Pancreas (tissue), 10 donors: ENCODE measurements at places on chromosomes 5 and 9. TPM values are rescaled to one million over a fixed set of nuclear protein-coding genes. Genes with fewer than 3 reads are reported as not detected.

GRCh38 chr5:55821731-55822512, 29.2 kb upstream of the IL31RA start:
- H3K27ac ChIP-seq: no peak overlapping the region
- no peaks in the 10 kb centered on the region for H3K27me3 ChIP-seq
- peak overlapping the region; percentile 4 for H3K4me3 ChIP-seq
- H3K36me3 ChIP-seq: no peaks in the 10 kb centered on the region
- H3K4me1 ChIP-seq: no peaks in the 10 kb centered on the region

HTR1A gene
- total RNA-seq: not detected

DNA sequence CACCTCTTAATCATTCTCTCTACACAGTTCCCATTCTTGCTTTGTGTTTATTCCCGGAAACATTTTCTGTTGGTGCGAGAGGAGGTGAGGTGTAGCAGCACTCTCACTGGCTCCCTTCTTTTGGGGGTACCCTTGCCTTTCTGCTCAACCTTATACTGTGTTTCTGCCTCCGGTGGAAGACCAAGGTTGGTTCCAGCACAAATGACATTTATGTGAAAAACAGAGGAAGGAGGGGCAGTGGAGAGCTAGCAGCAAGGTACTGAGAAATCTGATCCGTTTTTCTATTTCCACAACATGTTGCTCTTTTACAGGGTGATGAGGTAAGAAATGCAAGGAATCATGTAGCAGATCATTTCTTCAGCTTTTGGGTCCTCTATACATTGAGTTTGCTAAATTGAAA, 648.0 kb upstream of the DMAC1 start:
- DNase-seq: no peak
- no peaks in the 10 kb centered on the region for H3K36me3 ChIP-seq

GRCh38 chr5:5089895-5090649, 50.1 kb upstream of the ADAMTS16 start:
- no peaks in the 10 kb centered on the region for H3K27me3 ChIP-seq
- no peaks in the 10 kb centered on the region for H3K36me3 ChIP-seq
- H3K4me1 ChIP-seq: no peaks in the 10 kb centered on the region
- DNase-seq: no peak
- no peak overlapping the region for H3K27ac ChIP-seq

DNA sequence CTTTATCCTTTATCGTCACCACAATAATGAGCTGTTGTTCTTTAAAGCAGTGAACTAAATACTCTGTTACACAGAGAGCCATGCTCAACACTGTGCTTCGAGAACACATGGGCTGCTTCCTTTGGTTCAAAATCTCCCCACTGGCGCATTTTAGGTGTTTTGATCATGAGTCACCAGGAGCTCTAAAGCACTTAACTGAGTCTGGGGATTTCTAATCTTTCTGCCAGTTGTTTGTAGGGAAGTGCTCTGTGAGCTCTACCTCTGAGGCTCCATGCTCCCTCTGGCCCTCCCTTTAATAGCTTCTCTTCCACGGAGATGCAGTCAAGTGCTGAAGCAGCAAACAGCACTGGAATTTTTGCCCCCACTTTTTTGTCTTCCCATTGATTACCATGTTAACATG, 17.0 kb downstream of the ERAP2 start:
- DNase-seq: no peak
- H3K36me3 ChIP-seq: no peaks in the 10 kb centered on the region
- no peaks in the 10 kb centered on the region for H3K4me1 ChIP-seq
- H3K27me3 ChIP-seq: no peaks in the 10 kb centered on the region
- H3K4me3 ChIP-seq: no peak overlapping the region

GRCh38 chr9:29659014-29659413, 2085.7 kb upstream of the C9orf72 start:
- H3K27ac ChIP-seq: no peak overlapping the region
- H3K27me3 ChIP-seq: no peaks in the 10 kb centered on the region
- H3K4me1 ChIP-seq: no peaks in the 10 kb centered on the region
- H3K4me3 ChIP-seq: no peak overlapping the region
- no peak for DNase-seq
- no peaks in the 10 kb centered on the region for H3K36me3 ChIP-seq

DNA sequence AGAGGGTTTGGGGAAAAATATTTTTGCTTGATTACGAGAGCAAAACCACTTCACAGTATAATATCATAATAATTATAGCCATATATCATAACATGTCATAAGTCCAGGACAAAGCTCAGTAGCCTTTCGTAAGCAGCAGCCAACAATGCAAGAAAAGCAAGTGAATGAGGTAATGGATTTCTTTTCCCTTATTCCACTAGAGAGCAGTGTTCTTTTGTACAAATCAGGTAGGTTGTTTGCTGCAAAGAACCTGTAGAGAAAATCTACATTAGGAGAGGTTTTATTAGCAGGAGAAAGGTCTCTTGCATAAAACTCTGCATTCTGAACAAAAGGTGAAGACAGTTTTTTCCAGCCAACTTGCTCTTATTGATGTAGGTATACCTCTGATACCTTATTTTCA, 1033.4 kb downstream of the TLE4 start:
- DNase-seq: no peak
- no peak overlapping the region for H3K4me3 ChIP-seq
- peaks cover 7% of the 10 kb centered on the region for H3K4me1 ChIP-seq
- H3K36me3 ChIP-seq: no peaks in the 10 kb centered on the region

ZNF169 gene
- total RNA-seq: 3.0 TPM

DNA sequence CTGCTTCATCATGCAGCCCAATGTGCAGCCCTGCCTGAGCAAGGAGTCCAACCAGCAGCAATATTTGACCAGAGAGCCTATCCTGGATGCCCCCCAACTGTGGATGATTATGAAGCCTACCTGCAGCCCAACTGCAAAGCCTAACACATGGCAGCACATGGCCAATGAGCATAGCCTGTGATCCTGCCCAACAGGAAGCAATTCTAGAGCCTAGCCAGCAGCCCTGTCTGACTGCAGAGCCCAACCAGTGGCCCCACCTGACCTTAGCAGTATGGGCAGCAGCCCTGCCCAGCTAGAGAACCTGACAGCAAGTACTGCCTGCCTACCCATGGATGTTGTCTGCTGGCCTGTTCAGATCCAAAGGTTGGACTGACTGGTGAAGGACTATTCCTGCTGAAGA, 97.3 kb upstream of the SH3GL2 start:
- H3K36me3 ChIP-seq: no peaks in the 10 kb centered on the region
- no peak overlapping the region for H3K27ac ChIP-seq
- H3K4me3 ChIP-seq: no peak overlapping the region
- no peak for DNase-seq
- H3K4me1 ChIP-seq: no peaks in the 10 kb centered on the region

- peaks cover 62% of the 10 kb centered on the region for H3K4me1 ChIP-seq
- H3K36me3 ChIP-seq: no peaks in the 10 kb centered on the region
- no peak overlapping the region for H3K27ac ChIP-seq
- no peak overlapping the region for H3K4me3 ChIP-seq
- no peak for DNase-seq
These were observed 16.6 kb downstream of the VAV2 start for GRCh38 chr9:133975511-133975910.

DNA sequence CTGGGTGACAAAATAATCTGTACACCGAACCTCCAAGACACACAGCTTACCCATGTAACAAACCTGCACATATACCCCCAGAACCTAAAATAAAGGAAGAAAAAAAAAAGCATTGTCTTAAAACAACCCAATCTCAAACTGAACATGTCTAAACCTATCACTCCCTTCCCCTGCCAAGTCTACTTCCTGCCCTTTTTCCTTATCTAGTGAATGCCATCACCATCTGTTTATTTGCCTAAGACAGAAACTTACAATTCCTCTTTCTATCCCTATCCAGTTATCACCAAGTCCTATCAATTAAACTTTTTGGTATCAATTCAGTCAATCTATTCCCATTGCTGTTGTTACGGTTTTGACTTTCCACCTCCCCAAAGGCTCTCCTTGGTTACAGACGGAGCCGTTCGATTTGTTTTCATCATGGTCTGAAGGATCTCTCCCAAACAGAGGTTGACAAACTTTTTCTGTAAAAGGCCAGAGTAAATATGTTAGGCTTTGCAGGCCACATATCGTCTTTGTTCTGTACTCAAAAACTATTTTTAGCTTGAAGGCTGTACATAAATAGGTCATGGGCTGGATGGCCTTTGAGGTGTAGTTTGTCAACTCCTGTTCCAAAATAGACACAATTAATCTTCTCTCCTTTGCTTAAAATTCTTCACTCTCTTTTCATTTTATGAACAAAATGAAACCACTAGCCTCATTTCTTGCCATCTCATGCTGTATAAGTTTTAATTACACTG, 12.1 kb downstream of the NOL8 start:
- H3K27me3 ChIP-seq: no peaks in the 10 kb centered on the region
- H3K4me3 ChIP-seq: no peak overlapping the region
- H3K27ac ChIP-seq: no peak overlapping the region
- H3K36me3 ChIP-seq: peaks cover 39% of the 10 kb centered on the region

- no peaks in the 10 kb centered on the region for H3K36me3 ChIP-seq
- no peak overlapping the region for H3K27ac ChIP-seq
- no peak overlapping the region for H3K4me3 ChIP-seq
These were observed 99.2 kb downstream of the NR6A1 start for GRCh38 chr9:124671861-124672260.

- H3K4me1 ChIP-seq: no peaks in the 10 kb centered on the region
- no peak for DNase-seq
- H3K36me3 ChIP-seq: no peaks in the 10 kb centered on the region
- no peak overlapping the region for H3K4me3 ChIP-seq
- H3K27me3 ChIP-seq: no peaks in the 10 kb centered on the region
These were observed 10.5 kb upstream of the SMIM32 start for GRCh38 chr5:136203303-136203922.

PRRT1B gene
- total RNA-seq: 2.4 TPM

GRCh38 chr5:172029876-172030275, 23.4 kb upstream of the FBXW11 start:
- no peak for DNase-seq
- H3K36me3 ChIP-seq: no peaks in the 10 kb centered on the region

OSMR gene
- total RNA-seq: 7.9 TPM

GBGT1 gene
- total RNA-seq: 1.5 TPM

DNA sequence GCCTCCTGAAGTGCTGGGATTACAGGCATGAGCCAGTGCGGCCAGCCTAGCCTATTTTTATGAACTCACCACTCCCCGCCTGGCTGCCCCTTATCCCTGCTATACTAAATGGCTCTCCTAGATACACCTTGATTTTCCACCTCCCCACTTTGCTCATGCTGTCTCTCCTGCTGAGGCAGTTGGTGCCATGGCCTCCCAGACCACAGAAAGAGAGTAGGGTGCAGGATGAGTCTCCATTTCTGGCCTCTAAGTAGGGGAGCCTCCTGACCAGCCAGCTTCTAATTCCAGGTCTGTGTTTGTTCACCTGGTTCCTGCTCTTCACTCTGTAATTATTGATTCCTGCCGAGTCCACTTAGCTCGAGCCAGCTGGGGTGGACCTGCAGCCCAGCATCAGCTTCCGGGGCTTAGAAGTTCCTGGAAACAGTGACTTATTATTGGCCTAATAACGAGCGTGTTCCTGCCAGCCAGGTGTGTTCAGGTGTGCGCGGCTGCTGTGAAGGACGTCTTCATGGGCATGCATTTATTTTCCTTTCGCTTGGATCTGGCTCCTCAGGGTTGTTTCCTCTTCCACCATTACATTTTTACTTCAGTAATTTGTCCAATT, 34.0 kb downstream of the ZNF618 start:
- no peak overlapping the region for H3K4me3 ChIP-seq
- H3K36me3 ChIP-seq: no peaks in the 10 kb centered on the region
- peak; percentile 89 for DNase-seq
- no peaks in the 10 kb centered on the region for H3K27me3 ChIP-seq
- H3K4me1 ChIP-seq: peaks cover 56% of the 10 kb centered on the region

JADE2 gene
- total RNA-seq: 26.1 TPM

- no peak overlapping the region for H3K4me3 ChIP-seq
- no peaks in the 10 kb centered on the region for H3K36me3 ChIP-seq
- no peak for DNase-seq
- H3K4me1 ChIP-seq: no peaks in the 10 kb centered on the region
- H3K27ac ChIP-seq: no peak overlapping the region
These were observed 130.1 kb upstream of the SLC44A1 start for GRCh38 chr9:105114318-105114717.

- H3K4me1 ChIP-seq: peaks cover 22% of the 10 kb centered on the region
- DNase-seq: peak; percentile 84
- no peaks in the 10 kb centered on the region for H3K27me3 ChIP-seq
- peak overlapping the region; percentile 49 for H3K4me3 ChIP-seq
- H3K36me3 ChIP-seq: no peaks in the 10 kb centered on the region
These were observed 7.3 kb downstream of the NRARP start for GRCh38 chr9:137294681-137295237.

DNA sequence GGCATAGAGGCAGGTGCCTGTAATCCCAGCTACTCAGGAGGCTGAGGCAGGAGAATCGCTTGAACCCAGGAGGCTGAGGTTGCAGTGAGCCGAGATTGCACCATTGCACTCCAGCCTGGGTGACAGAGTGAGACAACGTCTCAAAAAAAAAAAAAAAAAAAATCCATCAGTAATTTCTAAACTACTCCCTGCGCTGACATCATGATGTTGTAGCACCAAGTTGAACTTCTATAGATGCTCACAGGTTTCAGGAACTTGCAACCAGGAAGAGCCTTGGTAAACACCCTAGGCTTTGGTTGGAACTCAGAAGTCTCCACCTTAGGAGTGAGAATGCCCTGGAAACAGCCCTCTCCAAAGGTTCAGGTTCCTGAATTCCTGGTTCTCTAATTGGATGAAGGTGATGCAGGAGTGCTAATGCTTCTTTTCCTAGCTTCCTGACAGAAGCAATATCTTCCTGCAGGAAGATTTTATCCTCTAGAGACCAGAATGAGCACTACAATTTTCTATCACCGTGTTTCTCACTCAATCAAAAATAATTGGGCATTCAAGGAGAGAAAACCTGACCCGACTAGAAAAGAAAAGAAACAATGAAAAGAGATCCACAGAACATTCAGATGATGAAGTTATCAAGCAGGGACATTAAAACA, 469.6 kb downstream of the GADD45G start:
- no peak for DNase-seq
- H3K27me3 ChIP-seq: no peaks in the 10 kb centered on the region
- no peak overlapping the region for H3K27ac ChIP-seq
- peaks cover 12% of the 10 kb centered on the region for H3K4me1 ChIP-seq
- no peak overlapping the region for H3K4me3 ChIP-seq
- H3K36me3 ChIP-seq: no peaks in the 10 kb centered on the region

CCL27 gene
- not detected for total RNA-seq

DNA sequence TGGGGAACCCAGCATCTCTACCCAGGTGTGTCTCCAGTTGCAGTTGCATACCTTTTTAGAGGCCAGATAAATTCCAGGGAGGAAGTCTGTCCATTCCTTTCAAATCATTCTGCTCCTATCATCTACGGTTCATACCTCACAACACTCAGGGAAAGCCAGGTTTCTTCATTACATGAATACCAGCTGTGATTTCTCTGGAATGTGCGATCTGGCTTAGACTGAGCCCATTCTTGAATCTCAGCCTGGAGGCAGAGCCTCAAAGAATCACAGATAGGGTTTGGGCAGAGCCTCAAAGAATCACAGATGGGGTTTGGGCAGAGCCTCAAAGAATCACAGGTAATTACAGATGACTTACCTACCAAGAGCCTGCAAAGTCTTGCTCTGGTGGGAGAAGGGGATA, 7.2 kb downstream of the P4HA2 start:
- H3K4me3 ChIP-seq: no peak overlapping the region
- H3K27me3 ChIP-seq: no peaks in the 10 kb centered on the region
- H3K4me1 ChIP-seq: peaks cover 18% of the 10 kb centered on the region
- no peak overlapping the region for H3K27ac ChIP-seq

LCN15 gene
- total RNA-seq: not detected

GRCh38 chr5:149053072-149053695, 9.7 kb downstream of the SH3TC2 start:
- H3K4me1 ChIP-seq: no peaks in the 10 kb centered on the region
- no peak overlapping the region for H3K4me3 ChIP-seq
- no peak for DNase-seq
- no peaks in the 10 kb centered on the region for H3K27me3 ChIP-seq
- H3K27ac ChIP-seq: no peak overlapping the region
- H3K36me3 ChIP-seq: no peaks in the 10 kb centered on the region
